ENCODE measurements at places on chromosomes 5 and 9.

- no peak for DNase-seq
Observed at GRCh38 chr5:36199620-36200019, 42.1 kb downstream of the NADK2 start.

DNA sequence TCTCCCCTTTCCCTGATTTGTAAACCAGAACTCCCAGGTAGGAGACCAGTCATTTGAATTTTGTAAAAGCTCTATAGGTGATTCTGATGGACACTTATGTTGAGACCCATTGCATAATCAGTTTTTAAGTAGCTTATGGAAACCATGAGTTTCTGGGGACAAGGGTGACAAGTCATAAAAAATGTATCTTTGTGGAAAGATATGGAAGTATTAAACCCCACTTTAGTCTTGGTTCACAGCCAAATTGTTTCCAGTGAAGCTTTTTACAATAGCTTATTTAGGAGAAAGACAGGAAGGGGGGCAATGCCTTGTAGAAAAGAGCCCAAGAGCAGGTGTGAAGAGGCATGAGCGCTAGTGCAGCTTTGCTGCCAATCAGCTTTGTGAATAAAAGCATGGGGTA, 453 bp upstream of the CCL28 start:
- DNase-seq = no peak

DNA sequence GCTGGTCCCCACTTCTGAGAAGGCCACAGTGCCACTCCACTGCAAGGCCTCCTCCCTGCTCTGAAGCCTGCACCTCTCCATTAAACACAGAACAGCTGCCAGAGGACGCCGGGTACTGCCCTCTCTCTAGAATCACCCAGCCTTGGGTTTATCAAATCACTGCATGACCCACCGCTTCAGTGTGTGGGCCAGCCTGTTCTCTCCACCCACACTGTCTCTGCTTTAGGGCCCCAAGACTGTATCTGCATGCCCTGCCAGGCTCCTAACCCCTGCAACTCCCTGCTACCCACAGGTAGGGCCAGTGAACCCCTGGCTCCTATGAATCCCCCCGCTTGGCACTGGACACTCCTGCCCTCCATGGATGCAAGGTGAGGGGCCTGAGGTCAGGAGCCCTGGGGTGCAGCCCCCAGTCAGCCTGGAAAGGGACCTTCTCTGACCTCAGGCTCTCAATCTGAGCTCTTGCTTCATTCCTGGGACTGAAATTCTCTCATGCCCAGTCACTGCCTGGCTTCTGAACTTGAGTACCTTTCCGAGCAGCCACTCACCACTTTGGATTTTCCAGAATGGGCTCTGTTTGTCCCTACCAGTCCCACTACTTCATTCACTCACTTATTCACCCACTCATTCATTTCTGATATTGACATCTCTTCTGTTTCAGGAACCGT, 206.3 kb downstream of the GABBR2 start:
- DNase-seq = no peak

DNA sequence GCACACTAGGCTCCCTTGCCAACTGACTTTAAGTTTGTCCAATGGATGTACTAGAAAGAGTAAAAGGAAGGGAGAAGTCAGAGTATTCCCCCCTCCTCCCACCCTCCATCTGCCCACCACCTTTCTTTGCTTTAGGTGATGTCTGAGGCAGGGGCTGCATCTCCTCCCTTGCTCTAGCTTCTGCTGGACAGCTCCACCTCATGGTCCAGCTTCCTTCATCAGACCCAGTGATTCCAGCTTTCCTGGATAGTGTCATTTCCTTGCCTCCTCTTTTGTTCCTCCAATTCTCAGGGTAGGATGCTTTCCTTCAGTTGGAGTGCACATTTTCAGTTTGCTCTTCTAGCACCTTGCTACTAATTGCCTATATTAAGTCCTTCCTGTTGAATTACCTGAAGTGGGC, 67.4 kb downstream of the RAD23B start:
- DNase-seq = no peak

GRCh38 chr9:81239388-81239787, 450.0 kb downstream of the TLE1 start:
- DNase-seq = no peak

- no peak for DNase-seq
Observed at GRCh38 chr5:80686757-80687156, 32.0 kb upstream of the DHFR start.
